ENCODE measurements at places on chromosomes 1 and 21. TPM values are rescaled to one million over a fixed set of nuclear protein-coding genes. Genes with fewer than 3 reads are reported as not detected.

The AQP10 gene
- total RNA-seq, result not detected

The SLC45A1 gene
- 1.5 TPM for total RNA-seq

The ADAMTS5 gene
- 4.0 TPM for total RNA-seq

The SYT2 gene
- under 0.01 TPM for total RNA-seq

The OTUD7B gene
- total RNA-seq, result 22.7 TPM

The NR1I3 gene
- not detected for total RNA-seq

The ZNF692 gene
- 35.0 TPM for total RNA-seq

The TMEM269 gene
- total RNA-seq, result 0.12 TPM

The FBXO44 gene
- total RNA-seq, result 24.5 TPM

The HSD3B2 gene
- not detected for total RNA-seq

The HEYL gene
- not detected for total RNA-seq

The C1orf226 gene
- 0.50 TPM for total RNA-seq

The CNIH3 gene
- 20.9 TPM for total RNA-seq

The CRABP2 gene
- total RNA-seq, result 17.0 TPM

The ALX3 gene
- total RNA-seq, result not detected

The MYBPH gene
- 0.75 TPM for total RNA-seq

The CD1E gene
- total RNA-seq, result not detected

The GPR3 gene
- total RNA-seq, result 0.37 TPM

The FMO1 gene
- 0.37 TPM for total RNA-seq

The RHOU gene
- 2.1 TPM for total RNA-seq

The SPRR2F gene
- not detected for total RNA-seq

The MDM4 gene
- 40.5 TPM for total RNA-seq

The DNALI1 gene
- 2.7 TPM for total RNA-seq

The IGSF3 gene
- 0.37 TPM for total RNA-seq

The KRTAP19-1 gene
- total RNA-seq, result not detected

The SAMSN1 gene
- total RNA-seq, result not detected

The CHODL gene
- total RNA-seq, result 0.11 TPM

The C1orf56 gene
- total RNA-seq, result 1.4 TPM

The ETV3L gene
- total RNA-seq, result not detected

The PKN2 gene
- total RNA-seq, result 30.0 TPM

The BCL2L15 gene
- 0.11 TPM for total RNA-seq

The RNF223 gene
- not detected for total RNA-seq

The RIMKLA gene
- total RNA-seq, result 0.12 TPM

The IL10 gene
- not detected for total RNA-seq

The GAS5 gene
- total RNA-seq, result 531 TPM

The DCDC2B gene
- 0.12 TPM for total RNA-seq

The CLCA1 gene
- total RNA-seq, result under 0.01 TPM

The ICOSLG gene
- total RNA-seq, result 0.11 TPM

The HNRNPCL2 gene
- not detected for total RNA-seq

The FCRLA gene
- 3.5 TPM for total RNA-seq

The NAV1 gene
- total RNA-seq, result 13.3 TPM

The CD55 gene
- total RNA-seq, result 41.2 TPM

Measured in uterine smooth muscle cell (primary cell).